ENCODE measurements at places on chromosomes 12 and 14.

DNA sequence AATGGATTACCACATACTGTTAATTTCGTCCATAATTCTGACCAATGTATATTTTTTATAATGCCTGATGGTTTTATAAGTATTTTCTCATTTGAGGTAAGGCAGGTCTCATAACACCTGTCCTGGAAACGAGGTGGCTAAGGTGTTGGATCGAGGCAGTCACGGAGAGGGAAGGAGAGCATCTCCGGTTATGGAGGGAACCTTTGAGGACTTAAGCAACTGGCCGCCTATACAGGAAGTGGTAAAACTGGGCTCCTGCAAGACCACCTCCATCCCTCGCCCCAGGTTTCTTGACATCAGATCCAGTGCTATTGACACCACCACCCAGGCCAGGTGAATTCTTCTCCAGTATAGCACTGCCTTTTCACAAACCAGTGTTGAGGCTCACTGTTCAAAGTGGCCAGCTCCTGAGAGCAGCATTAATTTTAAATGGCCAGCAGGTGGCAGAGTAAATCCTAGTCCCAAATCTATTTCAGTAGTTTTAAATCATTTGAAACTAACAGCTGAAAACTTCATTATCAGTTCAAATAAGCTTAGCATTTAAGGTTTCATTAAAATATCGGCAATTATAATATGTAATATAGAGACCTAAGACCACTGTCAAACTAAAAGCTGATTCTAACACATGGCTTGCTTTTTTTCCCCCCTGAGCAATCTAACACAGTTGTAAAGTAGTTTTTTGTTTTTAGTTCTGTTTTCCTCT lies 100.8 kb downstream of the PPM1A start:
- DNase-seq, result peak; percentile 59

DNA sequence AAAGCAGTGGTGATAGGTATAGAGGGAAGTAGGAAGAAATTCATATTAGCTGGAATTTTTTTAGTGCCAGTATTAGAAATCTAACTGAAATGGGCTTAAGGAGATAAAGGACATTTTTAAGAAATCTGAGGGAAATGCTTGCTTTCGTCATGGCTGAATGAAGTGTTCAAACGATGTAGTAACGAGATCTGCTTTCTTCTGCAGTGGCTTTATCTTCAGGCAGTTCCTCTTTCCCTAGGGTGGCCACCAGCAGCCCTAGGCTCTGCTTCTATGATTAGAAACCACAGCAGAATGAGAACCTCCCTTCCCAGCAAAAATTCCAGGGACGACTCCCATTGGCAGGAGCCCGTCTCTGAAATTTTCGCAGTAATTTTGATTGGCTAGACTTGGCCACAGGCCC lies 163.9 kb upstream of the FRMD6 start:
- no peak for DNase-seq

GRCh38 chr12:82644896-82645295 lies 41.8 kb upstream of the TMTC2 start:
- DNase-seq, result no peak

- no peak for DNase-seq
Observed at GRCh38 chr12:12273291-12273957, 6.6 kb upstream of the LRP6 start.

All from germinal center (tissue), 1 donor.